ENCODE measurements at places on chromosomes 11 and 22.
A peak's percentile ranks its signal among the peaks of the same experiment; 100 is the strongest.

DNA sequence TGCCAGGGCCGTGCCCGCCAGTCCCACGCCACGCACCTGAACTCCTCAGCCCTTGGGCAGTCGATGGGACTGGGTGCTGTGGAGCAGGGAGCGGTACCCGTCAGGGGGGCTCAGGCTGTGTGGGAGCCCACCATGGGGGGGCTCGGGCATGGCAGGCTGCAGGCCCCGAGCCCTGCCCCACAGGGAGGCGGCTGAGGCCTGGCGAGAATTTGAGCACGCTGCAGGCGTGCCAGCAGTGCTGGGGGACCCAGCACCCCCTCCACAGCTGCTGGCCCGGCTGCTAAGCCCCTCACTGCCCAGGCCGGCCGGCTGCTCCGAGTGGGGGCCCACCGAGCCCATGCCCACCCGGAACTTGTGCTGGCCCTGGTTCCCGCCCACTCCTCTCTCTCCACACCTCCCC, 56.8 kb downstream of the TMPRSS5 start:
- no peak for DNase-seq

DNA sequence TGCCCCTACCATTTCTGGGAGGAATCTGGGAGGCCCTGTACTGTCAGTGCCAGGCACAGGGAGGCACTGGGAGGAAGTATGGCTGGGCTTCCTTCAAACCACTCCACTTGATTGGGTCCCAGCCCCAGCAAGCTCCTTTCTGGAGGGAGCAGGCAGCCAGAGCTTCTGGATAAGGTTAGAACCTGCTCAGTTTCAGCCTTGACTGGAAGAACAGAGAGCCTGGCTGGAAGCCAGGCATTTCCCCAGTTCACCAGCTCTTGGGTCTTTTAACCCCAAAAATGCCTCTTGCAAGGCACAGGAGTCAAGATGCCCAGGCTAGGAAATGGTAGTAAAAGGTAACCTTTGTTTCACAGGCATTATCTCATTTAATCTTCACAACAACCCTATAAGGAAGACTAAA, 9.0 kb upstream of the KCTD14 start:
- no peak for DNase-seq

DNA sequence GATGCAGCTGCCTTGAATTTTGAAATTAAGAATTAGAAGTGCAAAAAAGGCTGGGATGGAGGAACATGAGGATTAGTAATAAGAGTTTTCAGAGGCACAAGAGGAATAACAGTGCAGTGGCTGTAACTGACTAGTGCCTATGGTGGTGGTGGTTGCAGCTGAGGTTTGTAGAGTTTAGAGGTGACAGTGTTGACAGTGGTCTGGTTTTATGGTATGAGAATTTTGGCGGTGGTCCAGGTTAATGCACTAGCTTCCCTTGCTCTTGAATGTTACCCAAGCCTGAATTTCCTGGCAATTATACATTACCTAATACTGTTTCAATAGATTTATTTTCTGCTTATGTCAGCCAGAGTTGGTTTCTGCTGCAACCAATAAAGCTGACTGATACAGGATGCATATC, 112.8 kb upstream of the C11orf87 start:
- peak; percentile 69 for DNase-seq

DNA sequence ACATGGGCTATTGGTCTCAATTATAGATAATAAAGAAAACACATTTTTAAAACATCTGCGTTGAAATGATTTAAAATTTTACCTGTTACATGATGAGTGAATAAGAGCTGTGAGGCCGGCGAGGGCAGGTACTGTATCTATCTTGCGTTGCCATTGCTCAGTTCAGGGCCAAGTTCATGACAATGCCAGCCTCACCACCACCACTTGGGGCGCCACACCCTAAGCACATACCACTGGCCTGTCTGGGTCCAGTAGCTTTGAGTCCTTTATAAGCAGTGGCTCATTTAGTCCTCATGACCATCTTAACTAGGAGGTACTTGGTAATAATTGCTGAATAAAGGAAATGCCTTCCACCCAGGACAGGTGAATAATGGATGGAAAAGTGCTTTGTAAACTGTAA, 14.5 kb upstream of the MB start:
- DNase-seq: peak; percentile 50

GRCh38 chr11:70788248-70789022, 390.1 kb downstream of the CTTN start:
- DNase-seq: peak; percentile 85

GRCh38 chr22:22520020-22520656, at the start of gene ZNF280A:
TSS of gene ZNF280A (minus strand) at chr22:22520270. CDS start at chr22:22515630, 4,640 bp downstream.
- no peak for DNase-seq

DNA sequence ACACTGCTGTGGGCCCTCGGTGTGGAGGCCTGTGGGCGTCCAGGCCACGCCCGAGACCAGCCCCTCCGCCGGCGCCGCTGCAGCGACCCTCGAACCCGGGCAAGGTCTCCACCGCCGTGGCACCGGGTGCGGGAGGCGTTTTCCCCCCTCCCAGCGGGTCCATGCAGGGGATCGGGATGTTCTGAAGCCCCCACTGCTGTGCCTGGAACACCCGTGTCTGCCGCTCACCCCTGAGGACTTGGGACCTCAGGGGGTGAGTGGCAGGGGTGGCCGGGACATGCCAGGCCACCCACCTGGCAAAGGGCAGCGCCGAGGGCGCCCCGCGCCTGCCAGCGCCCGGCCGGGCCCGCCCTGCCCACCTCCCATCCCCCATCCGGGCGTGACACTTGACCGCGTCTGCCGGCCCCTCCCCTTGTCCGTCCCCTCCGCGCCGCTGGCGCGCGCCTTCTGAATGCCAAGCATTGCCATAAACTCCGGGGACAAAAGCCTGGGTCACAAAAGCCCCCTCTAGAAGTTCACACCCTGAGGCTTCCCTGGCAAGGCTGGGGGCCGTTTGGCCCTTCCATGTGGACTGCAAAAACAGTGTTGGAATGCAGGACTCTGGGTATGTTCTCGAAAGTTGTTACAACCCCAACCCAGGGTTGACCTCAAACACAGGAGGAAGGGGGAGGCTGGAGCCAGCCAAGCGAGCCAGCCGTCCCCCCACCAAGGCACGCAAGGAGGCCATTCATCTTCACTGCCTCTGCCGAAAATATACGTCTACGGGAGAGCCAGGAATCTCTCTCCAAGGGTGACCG, 819 bp upstream of the KCNQ1OT1 start:
- DNase-seq: peak; percentile 61

DNA sequence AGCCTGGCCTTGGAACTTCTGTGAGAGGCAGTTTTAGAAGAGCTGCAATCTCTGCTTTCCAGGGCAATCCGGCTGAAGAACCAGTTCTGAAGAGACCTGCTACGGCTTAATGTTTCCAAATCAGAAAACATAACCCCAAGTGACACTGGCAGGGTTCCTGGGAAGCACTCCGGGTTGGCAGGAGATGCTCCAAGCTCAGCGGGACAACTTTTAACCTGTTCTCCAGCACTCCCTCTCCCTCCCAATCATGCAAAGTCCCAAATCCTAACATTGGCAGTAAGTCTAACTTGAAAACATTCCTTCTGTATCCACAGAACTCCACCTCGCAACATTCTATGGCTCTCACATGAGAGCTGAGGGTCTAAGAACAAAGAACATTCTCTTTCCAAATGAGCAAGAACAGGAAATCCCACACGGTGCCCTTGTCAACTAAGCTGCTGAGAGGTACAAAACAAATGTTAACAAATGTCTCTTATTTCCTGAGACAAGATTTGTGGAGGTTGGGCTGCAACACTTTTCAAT, 48.5 kb upstream of the MN1 start:
- DNase-seq: peak; percentile 67

- peak; percentile 32 for DNase-seq
Observed at GRCh38 chr11:42595876-42596275, 715.9 kb upstream of the API5 start.

GRCh38 chr22:29133603-29134133, 60.8 kb downstream of the KREMEN1 start:
- DNase-seq: no peak

GRCh38 chr22:30876915-30877553, 91.5 kb downstream of the MORC2 start:
- peak; percentile 63 for DNase-seq

- DNase-seq: peak; percentile 57
Observed at GRCh38 chr22:46036558-46037408, 59.8 kb upstream of the WNT7B start.

GRCh38 chr11:117572129-117572528, 224.9 kb downstream of the DSCAML1 start:
- DNase-seq: no peak

DNA sequence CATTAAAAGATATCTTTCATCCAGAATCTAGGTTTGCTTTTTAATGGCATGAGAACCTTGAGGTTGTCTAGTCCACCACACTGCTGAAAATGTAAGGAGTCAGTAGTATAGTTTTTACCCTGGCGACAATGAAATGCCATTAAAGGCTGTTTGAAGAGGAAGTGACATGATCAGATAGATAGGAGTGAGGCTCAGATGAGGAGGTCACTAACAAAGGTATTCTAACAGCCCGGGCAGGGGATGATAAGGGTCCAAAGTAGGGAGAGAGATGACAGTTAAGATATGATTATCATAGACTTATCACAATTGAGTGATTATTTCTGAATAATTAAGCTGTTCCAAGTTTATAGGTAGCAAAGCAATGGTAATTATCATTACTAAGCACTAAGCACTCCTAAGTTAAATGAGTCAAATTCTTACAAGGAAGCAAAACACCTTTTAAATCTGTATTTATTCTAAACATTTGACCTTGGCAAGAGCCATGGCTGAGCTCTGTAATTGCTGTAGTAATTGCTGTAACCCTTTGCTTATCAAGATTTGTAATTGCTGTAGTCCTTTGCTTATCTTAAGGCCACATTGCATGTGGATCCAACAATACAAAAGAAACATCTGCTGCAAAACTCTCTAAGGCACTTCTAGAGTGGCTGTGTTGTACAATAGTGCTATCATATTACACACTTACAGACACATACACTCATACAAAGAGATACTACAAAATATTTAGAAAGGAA, 92.6 kb downstream of the ENTHD1 start:
- DNase-seq: no peak

- DNase-seq: no peak
Observed at GRCh38 chr11:44570411-44571155, 5.1 kb downstream of the CD82 start.

- no peak for DNase-seq
Observed at GRCh38 chr22:28369854-28370253, 309.8 kb downstream of the TTC28 start.

DNA sequence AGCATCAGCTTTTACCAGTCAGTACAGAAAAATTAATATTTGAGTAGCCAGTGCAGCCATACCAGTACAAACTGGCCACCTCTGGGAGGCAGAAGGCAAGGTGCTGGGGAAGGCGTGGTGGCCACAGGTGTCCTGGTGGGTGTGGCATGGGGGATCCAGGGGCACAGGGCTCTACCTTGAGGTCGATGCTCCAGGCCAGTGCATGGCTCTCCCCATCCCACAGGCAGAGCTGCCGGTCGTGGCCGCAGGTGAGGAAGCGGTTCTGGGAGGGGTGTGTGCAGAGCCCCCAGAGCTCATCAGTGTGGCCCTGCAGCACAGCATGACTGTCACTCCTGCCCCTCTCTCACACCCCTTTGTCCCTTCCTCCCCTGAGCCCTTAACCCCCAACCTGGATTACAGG, 3.8 kb upstream of the MTA2 start:
- no peak for DNase-seq

DNA sequence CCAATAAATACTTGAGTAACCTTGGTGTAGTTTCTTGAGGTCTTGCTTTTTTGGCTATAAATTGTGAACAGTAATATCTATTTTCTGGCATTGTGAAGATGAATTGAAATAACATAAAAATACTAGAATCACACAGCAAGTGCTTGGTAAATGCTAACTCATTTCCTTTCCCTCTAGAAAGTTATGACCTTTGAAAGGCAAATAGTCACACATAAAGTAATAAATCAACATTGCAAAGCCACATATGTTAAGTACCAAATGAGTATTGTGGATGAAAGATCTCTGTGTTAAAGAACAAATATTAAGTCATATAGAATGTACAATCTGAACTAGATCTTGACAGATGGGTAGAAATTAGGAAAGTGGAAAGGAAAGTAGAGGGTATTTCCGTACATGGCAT, 559.6 kb upstream of the CCDC90B start:
- DNase-seq: no peak

DNA sequence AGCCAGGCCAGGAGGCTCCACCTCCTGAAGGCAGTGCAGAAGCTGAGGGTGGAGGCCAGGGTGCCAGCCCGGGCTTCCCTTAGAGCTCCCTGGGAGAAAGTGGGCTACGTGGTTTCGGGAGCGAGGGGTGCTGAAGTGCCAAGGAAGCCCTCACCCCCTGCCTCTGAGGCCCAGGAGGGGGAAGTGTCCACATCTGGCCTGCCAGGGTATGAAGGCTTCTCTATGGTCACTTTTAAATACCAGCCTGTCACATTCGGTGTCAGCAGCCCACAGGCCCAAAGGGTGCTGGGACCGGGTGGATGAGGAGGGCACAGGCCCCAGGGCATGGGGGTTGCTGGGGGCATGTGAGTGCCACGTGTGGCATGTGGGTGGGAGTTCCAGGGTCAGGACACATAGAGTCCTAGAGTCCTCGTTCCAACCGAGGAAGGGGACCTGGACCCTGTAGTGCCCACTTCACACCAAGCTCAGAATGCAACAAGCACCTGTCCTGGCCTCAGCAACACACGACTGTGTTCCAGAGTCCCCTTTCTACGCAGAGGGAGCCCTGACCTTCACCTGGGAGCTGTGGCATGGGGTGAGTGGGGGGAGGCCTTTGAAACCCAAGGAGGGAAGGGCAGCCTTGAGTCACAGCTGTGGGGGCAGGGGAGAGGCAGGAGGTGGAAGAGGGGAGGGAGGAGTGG, 1.7 kb downstream of the SHISA8 start:
- DNase-seq: no peak

DNA sequence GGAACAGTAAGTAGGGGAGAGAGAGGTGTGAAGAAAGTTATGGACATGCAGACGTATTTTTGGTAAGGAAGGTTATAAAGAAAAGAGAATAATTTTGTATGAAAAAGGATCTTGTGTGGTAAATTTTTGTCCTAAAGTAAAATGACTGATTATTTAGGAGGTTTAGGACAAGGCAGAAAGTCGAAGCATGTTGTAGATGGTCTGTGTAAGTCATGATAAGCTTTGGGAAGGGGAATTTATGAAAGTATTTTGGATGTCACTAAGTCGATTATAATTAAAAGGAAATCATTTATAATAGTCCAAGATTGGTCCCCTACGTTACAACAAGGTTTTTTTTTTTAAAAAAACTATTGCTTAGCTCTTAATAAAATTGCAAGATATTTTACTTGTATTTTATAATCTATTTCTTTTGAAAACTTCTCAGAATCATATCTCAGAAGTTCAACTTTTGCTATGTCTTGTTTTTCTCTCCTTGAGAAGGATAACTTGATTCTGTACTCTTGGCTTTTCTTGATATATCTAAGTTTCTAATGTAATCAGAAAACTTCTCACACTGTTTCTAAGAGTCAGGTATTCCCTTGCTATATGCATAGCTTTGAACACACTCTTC, 10.9 kb upstream of the CABP2 start:
- no peak for DNase-seq

Measured in astrocyte of the hippocampus (primary cell).